Urinary bladder (tissue), 4 donors: ENCODE measurements at places on chromosomes 1 and 21. TPM values are rescaled to one million over a fixed set of nuclear protein-coding genes. Genes with fewer than 3 reads are reported as not detected.

DNA sequence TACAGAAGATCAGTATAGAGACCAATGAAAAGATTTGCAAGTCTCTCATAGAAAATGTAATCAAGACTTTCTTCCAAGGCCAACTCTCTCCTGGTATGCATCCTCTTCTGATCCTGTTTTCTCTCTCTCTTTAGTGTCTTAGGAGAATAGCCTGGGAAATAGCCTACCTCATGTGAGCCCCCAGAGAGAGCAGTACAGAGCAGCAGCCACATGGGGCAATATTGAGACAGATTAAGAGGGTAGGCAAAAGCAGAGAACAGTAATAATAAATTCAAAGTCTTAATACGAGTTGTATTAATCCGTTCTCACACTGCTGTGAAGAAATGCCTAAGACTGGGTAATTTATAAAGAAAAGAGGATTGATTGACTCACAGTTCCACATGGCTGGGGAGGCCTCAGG, 61.4 kb downstream of the RNASEL start:
- DNase-seq: no peak

GRCh38 chr1:244083383-244083943, 32.4 kb downstream of the ZBTB18 start:
- DNase-seq: no peak

- no peak for DNase-seq
These were observed 22.2 kb upstream of the GNG12 start for GRCh38 chr1:67855444-67855843.

GRCh38 chr1:39474810-39475209, 16.6 kb upstream of the BMP8A start:
- DNase-seq: no peak

GRCh38 chr21:35677298-35677841, 383.0 kb downstream of the SETD4 start:
- no peak for DNase-seq

DNA sequence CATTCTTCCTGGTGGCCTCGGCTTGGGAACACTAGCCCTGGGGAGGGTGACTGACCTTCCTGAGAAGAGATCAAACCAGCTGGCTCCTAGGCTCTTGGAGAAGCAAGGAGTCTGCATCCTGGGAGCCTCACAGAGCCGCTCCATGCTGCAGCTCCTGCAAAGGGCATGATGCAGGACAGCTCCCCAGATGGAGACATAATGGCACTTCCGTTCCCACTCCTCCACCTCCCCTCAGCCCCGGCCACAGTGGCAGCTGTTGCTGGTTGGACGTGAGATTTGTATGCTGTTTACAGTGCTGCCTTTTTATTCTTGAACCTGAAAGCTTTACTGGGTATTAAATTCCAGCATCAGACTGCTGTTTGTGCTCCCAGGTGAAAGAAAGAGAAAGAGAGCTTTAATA, 83.7 kb upstream of the CTTNBP2NL start:
- no peak for DNase-seq

GRCh38 chr1:218771931-218772330, 401.7 kb upstream of the LYPLAL1 start:
- DNase-seq: no peak

GRCh38 chr1:61287014-61287413, 204.7 kb downstream of the NFIA start:
- no peak for DNase-seq

DNA sequence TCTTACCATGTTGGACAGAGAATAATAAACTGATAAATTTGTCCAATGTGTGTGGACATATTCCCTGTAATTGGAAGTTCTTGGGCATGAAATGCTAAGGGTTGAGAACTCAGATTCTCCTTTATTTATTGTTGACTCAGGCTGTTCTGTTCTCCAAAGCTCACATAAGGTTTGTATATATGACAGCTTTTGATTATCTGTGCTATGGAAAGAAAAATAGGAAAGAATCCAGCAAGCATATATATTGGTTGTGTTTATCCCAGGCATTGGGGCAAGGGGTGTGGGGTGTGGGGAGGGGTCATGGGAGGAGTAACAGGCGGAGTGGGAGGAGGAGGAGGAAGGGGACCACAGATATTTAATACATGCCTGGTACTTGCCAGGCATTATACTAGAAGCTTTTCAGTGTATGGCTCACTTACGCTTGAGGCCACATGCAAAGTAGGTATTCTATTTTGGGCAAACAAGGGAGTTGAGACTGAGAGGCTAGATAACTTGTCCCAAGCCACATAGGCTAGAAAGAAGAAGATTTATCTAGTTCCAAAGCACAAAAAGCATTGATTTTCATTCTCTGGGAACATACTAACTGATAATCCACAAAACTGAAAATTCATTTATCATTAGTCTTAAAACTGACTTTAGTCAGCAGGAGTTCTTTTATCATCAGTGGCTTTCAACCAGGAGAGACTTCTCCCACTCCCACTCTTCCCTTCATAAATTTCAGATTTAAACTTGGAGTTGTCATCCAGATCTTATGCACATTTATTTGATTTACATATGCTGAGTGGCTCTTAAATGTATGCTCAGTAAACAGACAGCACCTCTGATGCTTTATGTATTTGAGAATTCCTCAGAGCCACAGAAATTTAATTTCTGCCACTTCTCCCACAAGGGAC, 27.2 kb downstream of the NGF start:
- DNase-seq: no peak

- no peak for DNase-seq
These were observed 90.8 kb downstream of the PLXNA2 start for GRCh38 chr1:208153386-208153785.

GRCh38 chr1:245987219-245987545, 519.9 kb downstream of the SMYD3 start:
- no peak for DNase-seq

DNA sequence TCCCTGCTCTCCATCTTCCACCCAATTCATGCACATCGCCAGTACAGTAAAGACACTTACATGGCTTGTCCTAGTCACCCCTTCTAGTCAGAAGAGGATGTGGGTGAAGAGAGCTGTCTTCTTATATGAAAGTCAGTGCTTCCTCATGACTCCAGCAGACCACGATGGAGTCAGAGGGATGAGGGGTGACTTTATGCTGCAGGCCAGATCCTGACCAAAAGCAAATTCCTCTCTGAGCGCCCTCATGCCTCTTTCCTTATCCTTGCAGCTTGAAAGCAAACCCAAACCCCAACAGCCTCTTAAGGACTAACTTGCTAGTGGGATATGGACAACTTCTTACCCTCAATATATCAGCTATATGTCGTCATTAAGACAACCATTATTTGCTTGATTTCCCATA, 348.2 kb upstream of the DUSP10 start:
- DNase-seq: no peak

- DNase-seq: no peak
These were observed 9.4 kb upstream of the TAL1 start for GRCh38 chr1:47241114-47242113.

GRCh38 chr1:225409051-225409450, 18.8 kb downstream of the LBR start:
- no peak for DNase-seq

DNA sequence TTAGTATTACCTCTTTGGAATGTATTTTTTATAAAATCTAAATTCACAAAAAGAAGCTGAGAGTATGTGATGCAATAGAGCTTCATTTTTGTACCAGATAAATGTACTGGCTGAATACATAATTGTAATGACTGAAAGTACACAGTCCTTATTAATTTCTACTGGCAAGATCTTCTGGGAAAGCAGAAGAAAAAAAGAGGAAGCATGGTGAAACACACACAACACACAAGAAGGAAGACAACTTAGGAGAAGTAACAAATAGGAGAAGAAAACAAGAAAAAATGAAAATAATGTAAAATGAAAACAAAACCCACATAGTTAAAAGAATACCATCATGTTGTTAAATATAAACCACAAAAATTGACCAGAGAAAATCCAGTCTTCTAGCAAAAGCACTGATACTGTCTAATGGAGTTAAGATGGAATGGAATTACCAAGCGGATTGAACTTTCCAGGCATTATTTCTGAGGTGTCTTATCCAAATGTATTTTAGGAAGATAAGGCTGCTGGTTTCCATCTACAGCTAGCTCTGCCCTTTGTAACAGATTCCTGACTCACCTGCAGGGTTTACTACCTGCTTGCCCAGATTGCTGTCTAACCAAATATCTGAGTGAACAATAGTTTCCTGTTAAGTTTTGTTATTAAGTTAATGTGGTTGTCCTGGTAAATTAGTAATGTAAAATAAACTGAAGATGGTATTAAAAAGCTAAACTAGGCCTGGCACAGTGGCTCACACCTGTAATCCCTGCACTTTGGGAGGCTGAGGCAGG, 4.5 kb upstream of the COP1 start:
- no peak for DNase-seq

DNA sequence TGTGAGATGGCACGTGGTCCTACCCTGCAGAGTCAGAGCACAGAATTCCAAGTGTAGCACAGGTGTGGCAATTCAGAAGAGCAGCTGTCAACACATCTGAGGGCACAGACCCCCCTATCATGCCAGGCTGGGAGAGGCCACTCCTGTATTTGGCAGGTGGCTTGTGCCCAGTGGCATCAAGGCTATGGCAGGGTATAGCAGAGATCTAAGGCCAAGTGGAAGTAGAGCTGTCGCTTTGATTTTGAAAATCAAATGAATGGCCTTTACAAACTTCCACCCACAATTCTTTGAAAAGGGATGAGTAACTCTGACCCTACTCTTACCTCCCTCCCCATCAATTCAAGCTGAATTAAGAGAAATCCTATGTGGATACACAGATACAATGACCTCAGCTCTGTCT, 13.4 kb downstream of the C1orf116 start:
- no peak for DNase-seq

DNA sequence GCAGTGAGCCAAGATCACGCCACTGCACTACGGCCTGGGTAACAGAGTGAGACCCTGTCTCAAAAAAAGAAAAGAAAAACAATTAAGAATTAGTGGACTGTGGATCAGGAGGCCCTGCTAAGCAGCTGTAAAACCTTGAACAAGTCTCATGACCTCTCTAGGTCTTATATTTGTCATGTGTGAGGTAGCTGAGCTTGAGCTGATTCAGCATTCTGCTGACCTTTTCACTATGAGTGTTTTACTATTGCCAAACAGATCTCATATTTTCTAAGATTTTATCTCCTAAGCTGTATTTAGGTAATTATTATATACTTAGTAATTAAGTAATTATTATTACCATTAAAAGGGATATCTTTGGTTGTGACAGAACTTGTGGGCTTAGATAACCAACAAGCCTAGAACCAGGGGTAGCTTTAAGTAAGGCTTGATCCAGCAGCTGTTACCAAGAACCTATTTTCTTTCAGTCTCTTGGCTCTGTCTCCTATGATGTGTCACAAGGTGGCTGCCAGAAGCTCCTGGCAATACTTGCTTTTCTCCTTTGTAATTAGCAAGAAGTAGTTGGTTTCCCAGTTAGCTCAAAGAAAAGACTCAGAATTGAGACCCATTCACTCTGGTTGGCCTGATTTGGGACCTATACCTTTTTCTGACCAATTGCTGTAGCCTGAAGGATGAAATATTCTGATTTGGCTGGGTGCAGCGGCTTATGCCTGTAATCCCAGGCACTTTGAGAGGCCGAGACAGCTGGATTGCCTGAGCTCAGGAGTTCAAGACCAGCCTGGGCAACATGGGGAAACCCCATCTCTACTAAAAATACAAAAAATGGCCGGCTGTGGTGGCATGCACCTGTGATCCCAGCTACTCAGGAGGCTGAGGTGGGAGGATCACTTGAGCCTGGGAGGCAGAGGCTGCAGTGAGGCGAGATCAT, 8.5 kb upstream of the ZC3H12A start:
- no peak for DNase-seq

DNA sequence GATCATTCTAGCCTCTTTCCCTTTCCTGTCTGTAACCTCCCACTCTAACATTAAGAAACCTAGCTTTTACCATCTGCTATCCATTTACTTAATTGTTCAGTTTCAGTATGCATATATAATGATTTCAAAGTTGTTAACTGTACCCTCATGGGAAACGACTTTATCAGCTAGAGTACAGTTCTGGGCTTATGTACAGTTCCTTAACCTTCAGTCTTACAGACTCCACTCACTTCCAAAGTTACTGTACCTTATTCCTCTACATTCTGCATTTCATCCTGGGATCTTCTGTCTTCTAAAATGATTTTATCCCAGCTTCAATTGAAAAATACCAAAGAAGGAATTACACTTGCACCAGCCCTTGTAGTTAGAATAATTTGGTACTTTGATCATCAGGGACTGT, 108.7 kb upstream of the KCNE2 start:
- DNase-seq: no peak

DNA sequence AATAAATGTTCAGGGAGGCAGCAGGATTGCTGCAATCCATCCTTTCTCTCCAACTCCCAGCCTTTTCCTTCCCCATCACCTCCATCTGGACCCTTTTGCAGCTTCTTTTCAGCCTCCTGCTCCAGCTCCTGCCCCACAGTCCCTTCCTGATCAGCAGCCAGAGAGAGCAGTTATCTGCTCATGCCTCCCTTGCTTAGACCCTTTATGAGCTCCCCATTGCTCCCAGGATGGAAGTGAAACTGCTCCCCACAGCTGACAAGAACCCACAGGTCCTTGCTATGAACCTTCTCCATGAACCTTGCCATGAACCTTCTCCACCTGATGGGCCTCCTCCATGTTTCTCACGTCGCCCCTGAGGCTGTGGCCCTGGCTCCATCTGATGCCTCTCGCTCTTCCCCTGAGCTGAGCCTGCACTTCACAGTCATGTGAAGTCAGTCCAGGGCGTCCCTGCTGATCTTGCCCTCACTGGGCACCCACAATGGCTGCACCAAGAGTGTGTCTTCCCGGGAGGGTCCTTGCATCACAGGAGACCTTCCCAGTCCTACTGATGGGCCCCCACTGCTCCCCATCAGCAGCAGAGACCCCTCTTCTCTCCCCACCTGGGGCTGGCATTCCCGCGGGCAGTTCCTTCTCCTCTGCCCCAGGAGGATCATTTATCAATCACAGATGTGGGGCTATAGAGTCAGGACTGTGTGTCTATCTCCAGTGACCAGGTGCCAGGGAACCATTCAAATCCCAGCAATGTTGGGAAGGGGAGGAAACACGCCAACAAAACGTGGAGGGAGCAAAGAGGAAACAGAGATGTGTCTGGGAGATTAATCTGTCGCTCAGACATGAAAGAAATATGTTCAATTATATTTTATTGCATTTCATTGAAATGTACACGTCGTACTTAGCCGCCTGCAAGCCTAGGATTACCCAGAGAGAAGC, 73.1 kb downstream of the MATN1 start:
- no peak for DNase-seq

DNA sequence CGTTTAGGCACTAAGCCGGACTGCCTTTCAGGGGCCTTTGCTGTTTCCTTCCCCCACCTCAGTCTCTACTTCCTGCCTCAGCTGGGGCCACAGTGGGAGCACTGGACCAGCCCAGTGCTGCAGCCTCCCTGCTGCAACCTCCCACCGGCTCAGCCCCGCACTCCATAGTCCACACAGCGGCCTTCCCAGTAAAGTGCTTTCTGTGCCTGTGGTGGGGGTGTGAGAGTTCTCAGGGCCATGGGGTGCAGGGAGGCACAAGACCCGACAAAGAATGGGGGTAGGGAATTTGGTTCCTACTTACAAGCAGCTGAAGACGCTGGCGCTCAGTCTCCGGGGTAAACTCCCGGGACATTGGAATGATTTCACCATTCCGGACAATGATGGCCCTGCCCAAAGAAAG, 3.5 kb downstream of the PPM1J start:
- DNase-seq: no peak

Gene PTPN7
- polyA plus RNA-seq: 1.2 TPM

Gene ARHGEF16
- 4.2 TPM for polyA plus RNA-seq

Gene CAMK2N1
- 22.0 TPM for polyA plus RNA-seq

Gene OR2T2
- polyA plus RNA-seq: not detected

Gene IGSF3
- 6.3 TPM for polyA plus RNA-seq

Gene RIMS3
- polyA plus RNA-seq: 4.0 TPM

Gene VANGL2
- polyA plus RNA-seq: 7.6 TPM

Gene FAM163A
- polyA plus RNA-seq: 0.30 TPM

Gene AMY1C
- polyA plus RNA-seq: not detected

Gene AMY2B
- 11.2 TPM for polyA plus RNA-seq

Gene SLC9C2
- polyA plus RNA-seq: not detected

Gene OBSCN
- polyA plus RNA-seq: 8.4 TPM
